ENCODE measurements at places on chromosomes 5 and 9. TPM values are rescaled to one million over a fixed set of nuclear protein-coding genes. Genes with fewer than 3 reads are reported as not detected.

MARCOL gene
- total RNA-seq: not detected

FOXI1 gene
- not detected for total RNA-seq

TARS1 gene
- total RNA-seq: 391 TPM

AGXT2 gene
- not detected for total RNA-seq

TUSC1 gene
- 10.4 TPM for total RNA-seq

CCDC192 gene
- not detected for total RNA-seq

SGCD gene
- 3.7 TPM for total RNA-seq

Measured in uterine smooth muscle cell (primary cell).